ENCODE measurements at places on chromosomes 4 and X.

DNA sequence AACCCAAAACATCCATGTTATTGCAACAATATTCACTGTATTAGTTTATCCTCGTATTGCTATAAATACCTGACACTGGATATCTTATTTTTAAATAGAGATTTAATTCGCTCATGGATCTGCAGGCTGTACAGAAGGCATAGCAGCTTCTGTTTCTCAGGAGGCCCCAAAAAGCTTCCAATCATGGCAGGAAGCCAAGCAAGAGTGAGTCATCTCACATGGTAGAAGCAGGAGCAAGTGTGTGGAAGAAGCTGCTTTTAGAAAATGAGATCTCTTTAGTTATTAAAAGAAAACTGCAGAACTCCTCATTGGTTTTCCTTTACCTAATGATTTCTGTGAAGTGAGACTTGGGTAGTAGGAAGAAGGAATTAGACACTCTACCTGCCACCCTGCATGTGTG, 16.4 kb downstream of the ZNF732 start:
- no peak for DNase-seq

GRCh38 chr4:103996637-103997036, 276.9 kb upstream of the TACR3 start:
- DNase-seq: no peak

DNA sequence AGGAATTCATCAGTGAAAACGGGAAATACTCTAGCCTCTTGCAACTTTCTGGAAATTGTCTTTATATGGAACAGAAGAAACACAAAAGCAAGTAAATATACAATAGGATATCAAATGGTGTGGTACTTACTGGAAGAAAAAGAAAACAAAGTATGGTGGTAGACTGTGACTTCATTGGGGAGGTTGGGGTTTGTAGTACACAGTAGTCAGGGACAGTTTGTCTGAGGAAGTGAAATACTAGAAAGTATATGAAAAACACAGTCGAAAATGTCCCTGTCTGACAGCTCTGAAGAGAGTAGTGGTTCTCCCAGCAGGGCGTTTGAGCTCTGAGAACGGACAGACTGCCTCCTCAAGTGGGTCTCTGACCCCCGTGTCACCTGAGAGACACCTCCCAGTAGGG, 390.0 kb upstream of the NWD2 start:
- no peak for DNase-seq

GRCh38 chrX:9676306-9676705, 89.3 kb downstream of the GPR143 start:
- no peak for DNase-seq

- DNase-seq: no peak
Observed at GRCh38 chrX:153771415-153772315, 7.6 kb downstream of the PLXNB3 start.

- DNase-seq: no peak
Observed at GRCh38 chr4:3252831-3253641, 4.1 kb downstream of the MSANTD1 start.

DNA sequence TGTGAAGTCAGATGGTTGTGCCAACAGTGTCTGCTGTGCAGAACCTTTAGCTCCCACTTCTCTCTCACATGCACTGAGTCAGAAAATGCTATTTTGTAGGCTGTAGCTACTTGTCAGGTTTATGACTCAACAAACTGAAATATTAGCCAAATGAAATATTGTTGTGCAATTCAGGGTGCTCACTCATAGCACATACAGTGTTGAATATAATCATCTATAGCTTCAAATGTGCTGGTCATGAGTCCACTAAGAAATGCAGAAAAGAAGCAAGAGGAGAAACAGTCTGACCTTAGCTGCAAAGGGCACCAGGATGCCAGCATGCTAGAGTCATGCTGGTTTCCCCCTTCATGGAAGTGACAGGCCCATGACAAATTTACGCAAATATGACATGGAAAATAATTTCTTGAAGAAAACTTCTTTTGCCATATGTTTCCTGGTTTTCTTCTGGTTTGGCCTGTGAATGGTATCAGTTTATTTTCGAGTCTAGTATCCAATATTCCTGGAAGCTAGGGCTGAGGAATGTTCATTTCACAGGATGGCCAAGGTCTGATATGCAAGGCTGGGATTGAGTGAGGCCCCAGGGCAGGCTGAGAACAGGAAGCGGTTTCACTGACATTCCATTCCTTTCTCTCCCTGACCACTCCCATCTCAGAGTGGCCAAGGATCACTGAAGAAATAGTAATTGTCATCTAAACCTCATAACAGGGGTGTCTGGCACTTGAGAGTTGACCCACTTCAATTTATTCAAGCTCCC, 10.3 kb upstream of the CXCL2 start:
- DNase-seq: no peak

DNA sequence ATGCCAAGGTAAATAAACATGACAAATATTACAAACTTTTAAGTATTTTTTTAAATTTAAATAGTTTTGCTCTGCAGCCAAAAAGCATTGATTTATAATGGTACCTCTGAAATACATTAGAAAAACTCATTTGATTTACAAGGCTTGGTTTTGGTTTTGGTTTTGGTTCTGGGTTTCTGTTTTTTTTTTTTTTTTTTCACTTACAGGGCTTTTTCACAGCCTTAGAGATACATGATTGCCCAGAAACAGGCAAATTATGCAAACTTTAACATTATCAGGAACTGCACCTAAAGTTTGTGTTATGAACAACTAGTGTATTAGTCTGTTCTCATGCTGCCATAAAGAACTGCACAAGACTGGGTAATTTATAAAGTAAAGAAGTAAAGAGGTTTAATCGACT, 196.4 kb upstream of the DDX53 start:
- DNase-seq: no peak

- DNase-seq: no peak
Observed at GRCh38 chr4:155011163-155011780, 197.2 kb upstream of the NPY2R start.

DNA sequence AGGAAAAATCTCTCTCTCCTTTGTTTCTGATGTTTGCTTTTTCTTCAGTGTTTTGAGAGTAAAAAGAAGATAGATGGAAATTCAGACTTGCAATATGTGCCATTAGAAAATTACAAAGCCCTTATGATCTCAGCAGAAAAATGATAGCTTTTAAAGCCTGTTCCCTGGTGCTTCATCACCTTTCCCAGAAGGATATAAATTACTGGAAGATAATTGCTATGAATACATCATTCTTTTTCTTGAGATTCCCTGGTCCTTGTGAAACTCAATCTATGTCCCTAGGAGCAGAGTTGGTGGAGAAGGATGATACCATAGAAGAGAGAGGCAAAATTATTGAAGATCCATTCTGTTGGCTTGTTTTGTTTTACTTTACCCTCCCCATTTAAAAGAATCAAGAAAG, 86.5 kb downstream of the GLRA3 start:
- no peak for DNase-seq

GRCh38 chr4:95547715-95548471, 880 bp downstream of the UNC5C start:
- DNase-seq: no peak

GRCh38 chr4:157043131-157043530, 32.8 kb upstream of the GLRB start:
- no peak for DNase-seq

GRCh38 chr4:73770917-73771316, 30.5 kb downstream of the CXCL8 start:
- no peak for DNase-seq

DNA sequence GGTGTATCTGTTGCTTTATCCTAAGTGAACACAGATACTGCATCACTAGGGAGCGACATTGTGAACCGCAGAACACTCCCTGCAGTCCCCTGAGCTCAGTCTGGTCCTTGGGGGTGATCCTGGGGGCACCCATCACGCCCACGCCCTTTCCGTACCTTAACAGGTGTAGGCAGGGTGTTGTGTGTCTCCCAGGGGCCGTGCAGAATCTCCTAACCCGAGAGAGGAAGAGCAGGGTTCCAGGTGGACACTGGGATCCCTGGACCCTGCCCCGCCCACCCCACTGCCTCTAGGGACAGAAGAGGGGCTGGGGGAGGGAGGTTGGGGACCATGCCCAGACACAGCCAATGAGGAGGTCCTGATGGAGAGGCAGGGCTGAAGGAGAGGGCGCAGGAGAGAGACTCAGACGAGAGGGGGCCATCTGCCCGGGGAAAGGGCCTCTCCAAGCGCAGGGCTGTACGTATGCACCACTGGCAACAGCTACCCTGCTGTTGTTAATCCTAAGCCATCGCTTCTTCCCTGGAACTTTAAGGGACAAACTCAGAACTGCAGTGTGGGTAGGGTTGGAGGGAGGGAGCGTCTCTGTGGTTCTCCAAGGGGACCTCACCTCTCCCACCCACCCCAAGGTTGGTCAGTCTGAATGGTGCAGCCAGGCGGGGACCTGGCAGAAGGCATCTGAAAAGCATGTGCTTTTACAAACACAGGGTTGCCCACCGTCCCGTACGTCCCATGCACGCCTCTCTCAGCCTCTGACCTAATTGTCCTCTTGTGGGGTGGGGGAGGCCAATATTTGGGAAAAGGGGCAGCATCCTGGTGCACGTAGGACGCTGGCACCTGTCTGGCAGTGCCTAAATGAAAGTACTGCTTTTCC, 2.5 kb downstream of the P2RY8 start:
- DNase-seq: peak; percentile 28

DNA sequence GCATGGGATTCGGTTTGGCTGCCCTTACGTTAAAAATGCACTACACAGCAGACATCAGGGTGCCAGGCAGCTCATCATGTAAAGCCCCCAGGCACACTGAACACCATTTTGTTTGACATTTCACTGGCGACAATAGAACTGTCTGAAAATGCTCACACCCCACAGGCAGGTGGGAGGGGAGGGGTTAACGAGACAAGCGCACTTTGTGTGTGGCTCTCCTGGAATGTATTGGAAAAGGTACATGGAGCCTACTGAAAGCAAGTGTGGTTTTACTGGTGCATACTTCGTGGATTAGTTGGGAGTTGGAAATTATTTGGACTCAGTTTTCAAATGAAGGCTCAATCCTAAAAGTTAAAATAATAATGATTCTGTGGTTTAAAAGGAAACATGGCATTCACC, 31.6 kb upstream of the PPARGC1A start:
- DNase-seq: no peak

DNA sequence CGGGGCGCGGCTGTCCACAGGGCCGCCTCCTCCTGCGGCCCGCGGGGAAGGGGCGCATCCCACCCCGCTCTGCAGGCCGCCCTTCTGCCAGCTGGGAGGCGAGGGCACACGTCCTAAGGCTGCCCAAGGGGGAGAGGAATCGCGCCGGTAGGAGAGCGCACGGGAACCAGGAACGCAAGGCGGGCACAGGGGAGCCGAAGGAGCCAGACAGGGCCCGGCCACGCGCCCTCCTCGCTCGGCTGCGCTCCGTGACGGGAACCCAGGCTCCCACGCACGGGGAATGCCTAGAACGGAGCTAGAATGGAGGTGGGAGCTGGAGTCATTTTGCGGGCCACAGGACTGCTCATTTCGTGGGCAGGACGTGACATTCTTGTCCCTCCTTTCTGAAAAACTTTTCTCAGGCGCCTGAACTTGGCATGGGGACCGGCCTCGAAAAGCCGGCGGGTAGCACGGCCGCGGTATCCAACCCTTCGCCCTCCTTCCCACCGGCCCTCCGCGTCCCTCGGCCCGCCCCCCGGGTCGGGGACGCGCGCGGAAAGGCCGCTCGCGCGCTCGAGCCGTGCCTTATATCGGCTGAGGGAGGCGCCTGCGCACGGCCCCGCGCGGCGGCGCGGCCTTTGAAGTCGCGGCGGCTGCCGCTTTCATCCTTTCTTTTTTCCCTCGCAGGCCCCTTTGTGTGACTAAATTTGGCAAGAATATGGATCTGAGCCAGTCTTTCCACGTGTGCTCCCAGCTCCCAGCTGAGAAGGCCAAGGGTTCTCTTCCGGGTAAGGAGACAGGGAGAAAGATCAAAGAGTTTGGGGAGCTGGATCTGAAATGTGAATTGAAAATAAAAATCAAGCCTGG, 4.2 kb upstream of the LEF1 start:
- peak; percentile 70 for DNase-seq

- DNase-seq: no peak
Observed at GRCh38 chrX:105221374-105221773, 880 bp upstream of the TEX13A start.

DNA sequence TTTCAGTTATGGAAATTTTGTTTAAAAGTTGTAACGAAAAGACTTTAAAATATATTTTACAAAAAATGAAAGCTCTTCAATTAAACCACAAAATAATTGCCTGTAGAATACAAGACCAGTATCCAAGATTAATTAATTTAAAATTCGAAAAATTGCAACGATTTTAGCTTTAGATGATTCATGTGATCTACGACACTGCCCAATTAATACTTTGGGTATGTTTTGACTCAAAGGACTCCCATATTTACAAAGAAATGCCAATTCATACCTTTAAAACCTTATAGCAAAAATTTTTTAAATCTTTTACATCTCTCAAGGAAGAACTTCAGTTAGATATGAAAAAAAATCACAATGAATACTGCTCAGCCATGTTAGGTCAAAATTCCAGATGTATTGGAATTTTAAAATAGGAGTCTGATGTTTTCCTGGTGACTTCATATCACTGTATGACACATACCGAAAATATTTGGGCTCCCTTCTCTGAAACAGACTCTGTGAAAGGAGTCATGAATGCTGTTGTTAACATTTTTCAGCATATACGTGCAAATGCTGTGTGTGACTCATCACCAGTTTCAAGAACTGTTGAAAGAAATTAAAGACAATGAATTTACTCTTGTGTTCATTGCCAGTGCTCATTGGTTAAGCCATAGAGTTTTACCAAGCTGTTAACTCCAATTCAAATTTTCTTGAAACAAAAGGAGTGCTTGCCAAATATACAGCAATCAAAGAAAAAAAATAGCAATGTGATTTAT, 13.8 kb upstream of the SMS start:
- DNase-seq: no peak

DNA sequence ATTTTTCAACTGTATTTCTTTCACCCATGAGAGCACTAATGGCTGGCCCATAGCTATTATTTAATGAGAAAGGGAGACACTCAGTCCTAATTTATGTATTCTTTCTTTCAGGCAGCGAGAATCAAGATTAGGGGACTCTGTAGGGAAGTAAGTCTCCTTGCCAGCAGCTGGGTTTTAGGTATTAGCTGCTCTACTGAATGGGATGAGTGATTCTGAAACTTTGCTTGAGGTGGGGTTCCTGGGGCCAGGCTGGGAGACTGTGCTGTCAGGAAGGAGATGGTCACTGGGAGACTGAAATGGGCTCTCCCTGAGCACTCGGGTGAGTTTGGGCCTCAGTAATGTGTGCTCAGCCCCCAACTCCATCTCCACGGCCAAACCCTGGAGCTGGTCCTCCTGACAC, 78.7 kb downstream of the LNX1 start:
- no peak for DNase-seq

All from CD4-positive, alpha-beta T cell treated with Interleukin-10 for 1 hour (primary cell).